Activated T-cell treated with anti-CD3 and anti-CD28 coated beads for 4 hours (primary cell): ENCODE measurements at places on chromosomes 16 and 17.

DNA sequence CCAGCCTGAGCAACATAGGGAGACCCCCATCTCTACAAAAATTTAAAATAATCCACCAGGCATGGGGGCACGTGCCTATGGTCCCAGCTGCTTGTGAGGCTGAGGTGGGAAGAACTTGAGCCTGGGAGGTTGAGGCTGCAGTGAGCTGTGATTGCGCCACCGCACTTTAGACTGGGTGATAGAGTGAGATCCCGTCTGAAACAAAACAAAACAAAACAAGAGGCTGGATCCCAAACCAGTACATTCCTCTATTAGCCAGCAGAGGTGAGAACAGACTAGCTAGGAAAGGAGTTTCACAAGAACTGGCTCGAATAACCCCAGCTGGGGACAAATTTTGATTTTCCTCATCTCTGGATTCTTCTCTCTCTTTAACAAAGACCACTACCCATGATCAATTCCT lies 366.7 kb upstream of the ZFHX3 start:
- DNase-seq, result no peak

DNA sequence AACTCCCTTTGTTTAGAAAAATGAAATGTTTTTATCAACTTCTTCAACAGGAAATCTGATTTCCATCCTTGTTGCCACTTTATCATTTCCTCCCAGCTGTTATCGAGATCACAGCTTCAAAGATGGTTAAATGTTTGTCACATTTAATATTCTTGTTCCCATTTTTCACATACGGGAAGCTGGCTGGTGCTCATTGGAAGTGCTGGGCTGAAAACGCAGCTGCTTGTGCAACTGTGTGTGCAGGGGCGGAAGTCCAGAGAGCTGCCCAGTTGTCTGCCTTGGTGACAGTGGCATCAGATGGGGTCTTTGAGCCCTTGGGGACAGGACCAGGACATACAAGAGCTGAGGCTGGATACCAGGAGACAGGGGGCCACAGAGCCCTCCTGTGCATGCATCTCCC lies 549.2 kb upstream of the CDH11 start:
- no peak for DNase-seq

DNA sequence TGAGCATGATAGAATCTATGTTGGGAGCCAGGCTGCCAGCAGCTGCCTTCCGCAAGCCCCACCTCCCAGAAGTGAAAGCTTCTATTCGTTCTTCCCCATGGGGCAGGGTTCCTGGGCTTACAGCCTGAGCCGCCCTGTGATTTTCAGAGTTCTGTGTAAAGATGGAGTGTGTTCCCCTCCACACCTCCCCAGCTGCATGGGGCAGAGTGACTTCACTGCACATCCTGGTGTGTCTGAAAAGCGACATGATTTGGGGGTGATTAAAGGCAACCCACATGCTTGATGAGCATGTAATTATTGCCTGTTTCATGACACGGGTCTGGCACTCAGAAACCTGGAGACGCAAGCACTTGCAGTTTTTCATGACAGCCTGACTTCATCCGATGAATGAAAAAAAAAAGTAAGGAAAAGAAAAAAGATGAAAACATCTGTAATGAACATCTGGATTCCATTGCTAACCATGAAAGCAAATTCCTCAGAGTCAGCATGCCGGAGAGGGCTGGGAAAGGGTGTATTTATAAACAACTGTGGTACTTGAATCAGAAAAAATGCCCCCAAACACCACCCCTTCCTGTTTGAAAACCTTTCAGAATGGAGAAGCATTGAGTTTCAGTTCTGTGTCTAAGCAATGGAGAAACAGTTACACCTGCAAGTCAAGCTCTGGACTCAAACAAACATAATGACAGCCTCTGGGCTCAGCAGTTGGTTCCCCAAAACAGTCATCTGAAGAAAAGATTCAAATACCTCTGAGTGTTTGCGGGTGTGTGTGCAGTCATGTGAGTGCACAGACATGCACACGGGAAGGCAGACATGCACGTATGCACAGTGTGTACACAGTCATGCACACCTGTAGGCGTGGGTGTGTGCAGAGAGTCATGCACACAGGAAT lies 266.0 kb downstream of the ENGASE start:
- DNase-seq, result no peak

DNA sequence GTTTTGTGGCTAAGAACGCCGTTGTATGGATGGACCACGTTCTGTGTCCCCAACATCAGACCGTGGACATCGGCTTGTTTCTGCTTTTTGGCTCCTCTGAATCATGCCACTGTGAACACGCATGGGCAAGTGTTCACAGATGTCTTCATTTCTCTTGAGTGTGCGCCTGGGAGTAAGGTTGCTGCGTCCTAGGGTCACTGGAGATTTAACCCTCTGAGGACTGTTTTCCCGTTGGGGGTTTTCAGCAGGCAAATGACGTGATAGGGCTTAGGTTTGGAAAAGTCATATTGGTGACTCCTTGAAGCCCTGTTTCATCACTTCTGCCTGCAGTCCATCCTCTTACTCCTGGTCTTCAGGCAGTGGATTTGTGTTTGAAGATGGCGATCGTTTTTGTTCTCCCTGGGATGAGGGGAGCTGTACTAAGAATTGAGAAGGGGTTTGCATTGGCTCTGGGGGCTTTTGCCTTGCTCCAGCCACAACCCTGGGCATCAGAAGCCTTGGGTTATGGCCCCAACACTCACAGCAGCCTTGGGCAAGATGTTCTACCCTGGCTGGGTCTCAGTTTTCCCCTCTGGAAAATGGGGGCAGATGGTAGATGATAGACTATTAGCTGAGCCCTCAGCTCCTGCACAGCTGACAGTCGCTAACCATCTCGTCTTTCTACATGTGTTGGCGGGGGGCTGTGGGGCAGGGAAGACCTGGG lies 67.2 kb upstream of the CIBAR2 start:
- DNase-seq, result no peak

- DNase-seq, result no peak
Observed at GRCh38 chr17:50189550-50190292, 11.7 kb downstream of the COL1A1 start.

GRCh38 chr16:1430214-1430758 lies 592 bp upstream of the PERCC1 start:
- DNase-seq, result no peak

DNA sequence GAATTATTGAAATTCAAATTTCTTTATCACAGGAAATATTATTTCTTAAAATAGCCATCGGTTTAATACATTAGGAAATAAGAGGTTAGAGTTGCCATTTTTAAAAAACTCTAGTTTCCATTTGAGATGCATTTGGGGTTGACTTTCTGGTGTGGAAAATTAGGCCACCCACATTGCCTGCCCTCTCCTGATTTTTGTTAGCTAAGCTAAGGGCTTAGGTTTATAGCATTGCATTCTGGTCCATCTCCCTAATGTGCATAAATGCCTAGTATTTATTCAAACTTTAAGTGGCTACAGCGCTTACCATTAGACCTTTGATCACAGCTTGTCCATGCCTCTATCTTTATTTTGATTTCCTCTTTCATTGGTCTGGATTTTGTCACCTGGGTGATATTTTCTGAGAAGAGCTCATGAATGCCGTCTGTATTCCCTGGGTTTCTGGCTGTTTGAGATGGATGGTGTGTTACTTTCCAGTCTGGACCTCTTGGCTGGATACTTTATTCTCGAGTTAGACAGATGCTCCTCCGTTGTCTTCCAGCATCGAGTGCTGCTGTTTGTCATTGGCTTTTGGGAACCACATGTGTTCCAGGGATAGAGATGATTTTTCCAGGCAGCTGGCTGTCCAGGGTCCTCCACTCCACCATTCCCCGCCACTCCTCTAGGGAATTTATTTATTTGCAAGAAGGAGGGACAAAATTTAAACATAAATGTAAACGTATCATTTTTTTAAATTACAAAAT lies 120.3 kb downstream of the KATNIP start:
- no peak for DNase-seq

- no peak for DNase-seq
Observed at GRCh38 chr16:12468552-12468951, 335.1 kb downstream of the CPPED1 start.

DNA sequence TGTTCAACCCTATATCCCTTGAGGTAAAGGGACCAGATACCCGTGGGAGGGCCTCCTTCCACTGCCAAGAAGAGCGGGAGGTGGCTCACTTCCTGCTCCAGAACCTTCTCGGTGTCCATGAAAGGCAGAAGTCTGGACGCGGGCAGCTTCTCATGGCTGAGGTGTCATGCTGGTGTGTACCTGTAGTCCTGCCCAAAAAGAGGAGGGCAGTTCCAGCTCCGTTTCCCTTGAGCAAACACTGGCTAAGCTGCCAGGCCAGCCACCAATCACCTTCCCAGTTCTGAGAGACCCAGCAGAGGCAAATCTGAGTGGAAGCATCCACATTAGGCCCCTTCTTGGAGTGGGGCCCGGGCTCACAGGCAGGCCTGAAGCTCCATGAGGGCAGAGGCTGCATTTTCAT lies 5.6 kb downstream of the TMEM11 start:
- DNase-seq, result no peak

DNA sequence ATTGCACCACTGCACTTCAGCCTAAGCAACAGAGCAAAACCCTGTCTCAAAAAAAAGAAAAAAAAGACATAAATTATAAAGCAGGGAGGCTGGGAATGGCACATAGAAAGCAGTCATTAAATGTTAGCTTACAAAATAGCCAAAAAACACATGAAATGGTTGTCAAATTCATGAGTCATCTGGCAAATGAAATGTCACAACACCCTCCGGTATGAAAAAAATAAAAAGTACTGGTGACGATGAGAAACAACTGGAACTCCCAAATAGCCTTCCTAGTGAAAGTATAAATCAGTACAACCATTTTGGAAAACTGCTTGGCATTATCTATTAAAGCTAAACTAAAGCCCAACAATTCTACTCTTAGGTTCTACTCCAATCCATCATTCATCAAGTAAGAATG lies 3.5 kb upstream of the KATNB1 start:
- no peak for DNase-seq

DNA sequence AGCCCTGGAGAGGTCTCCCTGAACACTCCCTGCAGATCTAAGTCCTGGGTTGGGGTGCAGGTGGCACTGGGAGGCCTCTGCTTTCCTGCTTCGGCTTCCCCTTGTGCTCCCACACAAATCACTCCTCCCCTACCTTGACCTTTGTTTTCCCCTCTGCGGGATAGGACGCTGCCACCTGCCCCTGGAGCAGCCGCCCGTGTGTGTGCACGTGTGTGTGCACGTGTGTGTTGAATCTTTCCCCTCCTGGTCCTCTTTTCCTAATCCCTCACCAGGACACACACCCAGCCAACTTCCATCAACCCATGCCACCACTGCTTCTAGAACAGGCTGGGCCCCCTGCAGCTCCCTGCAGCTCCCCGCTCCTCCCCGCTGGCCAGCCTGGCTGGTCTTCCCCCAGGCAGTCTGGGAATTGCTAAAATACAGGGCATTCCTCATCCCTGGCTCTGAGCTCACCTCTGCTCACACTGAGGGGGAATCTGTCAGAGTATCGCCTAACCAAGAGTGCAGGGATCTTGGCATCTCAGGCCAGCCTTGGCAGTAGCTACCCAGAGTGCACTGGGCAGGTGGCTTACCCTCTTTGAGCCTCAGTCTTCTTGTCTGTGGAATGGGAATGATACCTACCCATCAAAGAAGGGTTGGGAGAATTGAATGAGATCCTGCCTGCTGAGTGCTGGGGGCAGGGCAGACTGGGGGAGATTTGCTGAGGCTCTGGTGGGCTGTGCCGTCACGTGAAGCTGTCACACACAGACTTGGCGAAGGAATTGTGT lies 198.5 kb downstream of the NTN1 start:
- no peak for DNase-seq

- no peak for DNase-seq
Observed at GRCh38 chr17:38851434-38851833, 2.1 kb downstream of the RPL23 start.

DNA sequence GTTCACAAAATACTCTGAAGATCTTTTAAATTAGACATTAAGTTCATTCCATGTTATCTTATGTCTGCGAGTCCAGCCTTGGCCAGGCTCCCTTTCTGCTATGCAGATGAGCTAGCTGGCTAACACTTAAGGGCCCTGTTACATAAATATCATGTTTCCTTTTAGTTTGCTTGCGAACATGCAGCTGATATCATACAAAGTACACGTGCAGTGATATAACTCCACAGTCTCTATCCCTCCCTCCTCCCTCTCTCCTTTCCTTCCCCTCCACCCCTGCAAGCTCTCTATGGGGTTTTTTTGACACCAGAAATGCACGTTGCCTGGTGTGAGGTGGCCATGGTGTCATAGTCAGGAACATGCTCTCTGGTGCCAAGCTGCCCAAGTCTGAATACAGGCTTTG lies 46.1 kb downstream of the ARHGAP17 start:
- no peak for DNase-seq

DNA sequence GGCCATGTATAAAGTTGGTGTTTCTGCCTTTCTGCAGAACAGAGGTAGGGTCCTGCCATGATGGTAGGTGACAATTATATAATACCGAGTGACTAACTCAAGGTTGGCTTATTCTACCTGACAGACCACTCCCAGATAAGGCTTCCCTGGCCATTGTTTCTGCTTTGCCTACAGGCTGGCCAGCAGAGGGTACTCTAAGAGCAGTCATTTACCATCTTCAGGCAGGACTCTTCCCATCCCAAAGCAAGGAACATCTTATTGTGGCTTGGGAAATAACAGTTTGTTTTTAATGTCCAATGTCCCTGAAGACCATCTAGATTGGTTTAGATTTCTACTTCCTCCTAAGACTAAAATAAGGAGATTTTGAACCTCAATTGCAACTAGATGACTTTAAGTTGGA lies 74.1 kb downstream of the SNX11 start:
- no peak for DNase-seq

DNA sequence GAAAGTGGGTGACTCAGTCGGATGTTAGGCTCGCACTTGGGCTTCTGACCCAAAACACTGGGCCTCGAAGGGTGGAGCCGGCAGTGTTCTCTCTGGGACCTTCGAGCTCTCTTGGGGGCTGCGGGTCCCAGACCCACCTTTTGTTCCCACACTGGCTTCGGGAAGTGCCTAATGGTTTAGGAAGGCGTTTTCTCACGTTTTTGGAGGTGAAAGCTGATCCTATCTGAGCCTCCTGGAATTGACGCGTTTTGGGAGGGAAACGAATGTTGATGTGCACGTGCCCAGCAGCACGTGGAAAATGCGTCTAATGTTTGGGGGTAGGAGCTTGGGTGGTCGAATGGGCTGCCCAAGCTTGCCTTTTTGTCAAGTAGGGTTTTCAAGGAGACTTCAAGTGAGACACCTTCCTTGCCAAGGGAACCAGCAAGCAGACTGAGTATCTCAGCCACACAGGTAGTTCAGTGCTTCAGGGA lies 666 bp downstream of the HGS start:
- DNase-seq, result no peak

- DNase-seq, result no peak
Observed at GRCh38 chr16:89020068-89020924, 43.3 kb upstream of the CBFA2T3 start.

- no peak for DNase-seq
Observed at GRCh38 chr17:49984283-49984682, 10.7 kb downstream of the DLX3 start.
